EL (cell line): ENCODE measurements at places on chromosomes 3 and 15.
A peak's percentile ranks its signal among the peaks of the same experiment; 100 is the strongest.

DNA sequence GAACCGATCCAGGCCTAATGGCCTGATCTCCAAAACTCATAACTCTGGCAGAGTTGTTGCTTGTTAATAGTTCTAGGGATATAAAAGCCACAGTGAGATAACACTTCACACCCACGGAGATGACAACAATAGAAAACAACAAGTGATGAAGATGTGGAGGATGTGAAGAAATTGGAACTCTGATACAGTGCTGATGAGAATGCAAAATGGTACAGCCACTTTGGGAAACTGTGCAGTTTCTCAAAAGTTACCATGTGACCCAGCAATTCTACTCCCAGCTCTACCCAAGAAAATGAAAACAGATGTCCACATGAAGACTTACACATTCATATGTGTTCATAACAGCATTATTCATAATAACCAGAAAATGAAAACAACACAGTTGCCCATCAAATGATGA, 3.8 kb downstream of the CMTM7 start:
- DNase-seq = no peak

DNA sequence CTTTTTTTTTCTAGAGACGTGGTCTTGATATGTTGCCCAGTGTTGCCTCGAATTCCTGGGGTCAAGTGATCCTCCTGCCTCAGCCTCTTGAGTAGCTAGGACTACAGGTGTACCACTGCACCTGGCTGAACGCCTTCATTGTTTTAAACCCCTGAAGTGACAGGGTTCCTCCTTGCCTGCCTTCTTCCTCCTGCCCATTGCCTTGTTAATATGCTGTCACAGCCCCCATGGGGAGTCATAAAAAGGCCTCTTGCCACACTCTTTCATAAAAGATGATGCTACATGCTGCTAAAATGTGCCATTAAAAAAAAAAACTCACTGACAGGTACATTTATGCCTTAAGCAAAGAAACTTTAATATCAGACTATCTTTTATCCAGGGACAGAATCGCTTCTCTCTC, 116.8 kb upstream of the SKOR1 start:
- DNase-seq = no peak

- no peak for DNase-seq
Measured at GRCh38 chr3:50830451-50830850, 155.7 kb downstream of the DOCK3 start.

DNA sequence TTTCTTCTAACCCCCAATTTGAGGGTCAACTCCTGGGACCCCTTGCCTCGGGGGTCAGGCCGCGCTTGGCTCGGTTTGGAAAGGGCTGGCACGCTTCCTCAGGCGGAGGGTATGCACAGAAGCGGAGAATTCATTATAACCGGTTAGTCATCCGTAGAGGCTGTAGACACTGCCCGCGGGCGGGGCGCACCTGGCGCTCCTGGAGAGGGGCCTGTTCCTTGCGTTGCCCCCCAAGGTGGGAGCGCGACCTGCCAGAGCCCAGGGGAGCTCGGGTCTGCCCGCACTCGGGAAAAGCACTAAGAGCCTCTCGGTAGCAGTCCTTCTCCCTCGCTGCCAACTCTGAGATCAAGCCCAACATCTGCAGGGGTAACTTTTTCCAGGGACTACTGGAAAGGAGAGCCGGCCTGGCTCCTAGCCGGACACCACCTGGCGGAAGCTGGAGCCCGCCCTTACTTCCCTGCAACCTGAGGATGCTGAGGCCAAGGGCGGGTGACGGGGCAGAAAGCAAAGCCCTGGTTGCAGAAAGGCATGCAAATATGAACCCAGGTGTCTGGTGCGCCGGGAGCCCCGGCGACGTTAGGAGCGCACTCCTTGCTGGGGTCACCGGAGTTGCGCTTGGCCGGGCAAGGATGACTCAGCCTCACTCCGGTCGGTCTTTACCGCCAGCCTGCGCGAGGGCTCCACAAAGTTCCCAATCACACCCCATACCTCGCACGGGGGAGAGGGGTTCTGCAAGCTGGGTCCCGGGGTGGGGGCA, 1.5 kb upstream of the CACNA2D3 start:
- no peak for DNase-seq

DNA sequence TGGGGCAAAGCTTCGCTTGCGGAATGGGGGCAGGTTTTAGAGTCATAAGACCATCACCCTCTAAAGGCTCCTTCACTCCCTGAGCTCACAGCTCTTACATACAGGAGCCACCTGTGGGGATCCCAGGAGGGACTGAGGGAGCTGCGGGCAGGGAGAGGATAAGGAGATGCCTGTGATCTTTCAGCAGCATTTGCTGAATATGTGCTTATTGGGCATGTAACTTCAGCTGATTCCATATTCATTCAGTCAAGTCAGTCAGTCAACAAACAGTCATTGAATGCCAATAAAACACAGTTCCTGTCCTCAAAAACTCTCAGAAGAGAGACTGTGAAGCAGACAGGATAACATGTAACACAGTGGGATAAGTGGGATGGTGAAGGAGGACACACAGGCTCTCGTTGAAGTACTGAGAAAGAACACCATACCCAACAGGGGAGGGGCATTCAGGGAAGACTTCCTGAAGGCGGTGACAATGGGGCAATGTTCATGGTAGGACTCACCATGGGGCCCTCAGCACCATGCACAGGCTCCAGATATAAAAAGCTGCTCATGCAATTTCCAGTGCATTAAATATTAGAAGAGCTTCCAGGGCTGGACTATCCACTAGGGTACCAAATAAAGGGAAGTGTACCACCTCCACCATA, 240.9 kb downstream of the UACA start:
- no peak for DNase-seq

GRCh38 chr3:71579935-71580406, 3.6 kb downstream of the FOXP1 start:
- DNase-seq = peak; percentile 56

- peak; percentile 94 for DNase-seq
Measured at GRCh38 chr15:71278989-71279756, 163.9 kb downstream of the THSD4 start.

DNA sequence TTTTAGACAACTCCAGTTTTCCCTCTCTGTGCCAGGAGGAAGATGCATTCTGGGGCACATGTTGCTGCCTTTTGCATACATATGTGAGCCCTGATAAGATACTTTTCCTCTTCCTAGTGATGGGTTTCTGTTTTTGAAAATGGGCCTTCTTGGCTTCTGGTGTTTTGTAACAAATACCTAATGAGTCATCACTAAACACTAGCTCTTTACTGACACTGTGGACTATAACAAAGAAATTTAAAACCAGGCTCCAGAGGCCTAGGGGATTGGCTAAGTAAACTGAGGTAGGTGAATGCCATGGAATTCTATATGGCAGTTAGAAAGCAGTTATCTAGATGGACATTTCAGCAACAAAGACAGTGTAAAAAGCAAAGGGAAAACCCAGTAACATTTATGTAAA, 93.4 kb upstream of the NR2E3 start:
- peak; percentile 35 for DNase-seq

GRCh38 chr3:156654834-156655233, 19.6 kb upstream of the TIPARP start:
- DNase-seq = no peak

DNA sequence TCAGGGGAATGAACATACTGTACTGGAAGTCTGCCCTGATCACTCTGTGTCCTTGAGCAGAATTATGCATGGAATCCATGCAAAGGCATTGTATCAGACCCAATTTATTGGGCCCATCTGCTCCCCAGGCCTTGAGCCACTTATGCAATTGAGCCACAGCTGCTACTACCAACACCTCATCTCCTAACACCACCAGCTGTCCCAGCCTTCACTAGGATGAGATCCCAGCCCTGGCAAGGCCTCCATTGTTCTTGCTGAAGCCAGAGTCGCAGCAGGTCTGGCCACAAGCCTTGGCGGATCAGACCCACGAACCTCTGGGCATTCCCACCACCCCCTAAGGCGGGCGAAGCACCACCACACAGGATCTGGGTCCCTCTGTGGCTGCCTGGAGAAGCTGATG, 9.2 kb upstream of the NME9 start:
- no peak for DNase-seq

DNA sequence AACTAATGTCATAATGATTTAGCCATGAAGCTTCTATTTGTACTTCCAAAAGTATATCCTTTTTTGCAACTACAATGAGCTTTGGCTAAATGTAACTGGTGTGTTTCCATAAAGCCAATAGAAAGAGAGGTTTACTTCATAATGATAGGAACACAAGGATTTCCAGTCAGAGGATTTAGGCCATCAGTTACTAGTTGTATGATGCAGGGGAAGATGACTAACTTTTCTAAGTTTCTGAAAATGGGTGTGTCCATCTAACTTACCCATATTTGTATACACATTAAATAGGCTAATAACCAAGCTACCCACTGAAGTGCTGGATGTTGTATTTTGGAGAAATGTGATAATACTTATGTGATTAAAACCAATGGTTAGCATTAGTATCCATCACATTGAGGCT, 55.7 kb downstream of the SLC4A7 start:
- DNase-seq = no peak

- DNase-seq = no peak
Measured at GRCh38 chr15:65163041-65163440, 22.1 kb downstream of the CLPX start.

DNA sequence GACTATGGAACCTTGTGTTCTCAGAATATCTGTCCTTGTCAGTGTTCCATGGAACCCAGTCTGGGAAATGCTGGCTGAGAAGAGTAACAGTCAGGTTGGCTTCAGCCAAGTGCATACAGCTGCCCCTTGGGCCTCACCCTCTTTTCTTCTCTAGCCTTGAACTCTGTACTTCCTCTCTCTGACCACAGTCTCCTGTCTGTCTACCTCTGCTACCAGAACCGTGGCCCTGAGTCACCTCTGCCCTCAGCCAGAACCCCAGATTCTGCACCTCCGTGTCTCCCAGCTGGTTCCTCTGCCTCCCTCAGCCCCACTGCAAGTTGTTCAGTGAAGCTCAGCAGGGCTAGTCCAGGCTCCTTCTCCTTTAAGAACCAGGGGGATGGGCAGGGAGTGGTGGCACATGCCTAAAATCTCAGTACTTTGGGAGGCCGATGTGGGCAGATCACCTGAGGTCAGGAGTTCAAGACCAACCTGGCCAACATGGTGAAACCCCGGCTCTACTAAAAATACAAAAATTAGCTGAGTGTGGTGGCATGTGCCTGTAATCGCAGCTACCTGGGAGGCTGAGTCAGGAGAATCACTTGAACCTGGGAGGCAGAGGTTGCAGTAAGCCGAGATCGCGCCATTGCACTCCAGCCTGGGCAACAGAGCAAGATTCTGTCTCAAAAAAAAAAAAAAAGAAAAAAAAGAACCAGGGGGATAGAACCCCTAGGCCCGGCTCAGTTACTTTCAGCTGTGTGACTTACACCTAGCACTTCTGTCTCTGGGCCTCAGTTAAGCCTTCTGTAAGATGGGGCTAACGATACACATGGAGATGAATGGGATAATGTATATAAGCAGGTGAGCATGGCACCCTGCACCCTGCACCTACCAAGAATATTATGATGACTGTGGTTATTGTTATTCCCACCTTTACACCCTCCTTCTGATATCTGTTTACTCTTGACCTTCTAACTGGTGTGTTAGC, 24.3 kb upstream of the TATDN2 start:
- DNase-seq = no peak
